ENCODE measurements at places on chromosomes 11 and 22.

DNA sequence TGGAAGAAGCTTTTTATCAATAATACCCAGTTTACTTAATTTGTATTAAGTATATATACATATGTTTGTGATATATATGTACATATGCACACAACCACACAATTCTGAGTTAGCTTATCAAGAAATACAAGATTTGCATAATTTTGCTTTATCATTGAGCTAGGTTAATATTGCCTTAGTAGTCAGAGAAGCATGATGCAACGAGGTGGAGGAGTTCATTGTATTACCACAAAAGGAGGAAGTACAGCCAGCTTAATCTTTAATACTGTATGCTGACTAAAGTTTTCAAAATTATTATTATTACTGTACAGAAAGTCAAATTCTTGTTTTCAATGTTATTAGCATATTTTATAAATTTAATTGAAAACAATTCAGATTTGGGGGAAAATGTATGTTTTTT lies 278.4 kb upstream of the PDGFD start:
- no peak for DNase-seq

DNA sequence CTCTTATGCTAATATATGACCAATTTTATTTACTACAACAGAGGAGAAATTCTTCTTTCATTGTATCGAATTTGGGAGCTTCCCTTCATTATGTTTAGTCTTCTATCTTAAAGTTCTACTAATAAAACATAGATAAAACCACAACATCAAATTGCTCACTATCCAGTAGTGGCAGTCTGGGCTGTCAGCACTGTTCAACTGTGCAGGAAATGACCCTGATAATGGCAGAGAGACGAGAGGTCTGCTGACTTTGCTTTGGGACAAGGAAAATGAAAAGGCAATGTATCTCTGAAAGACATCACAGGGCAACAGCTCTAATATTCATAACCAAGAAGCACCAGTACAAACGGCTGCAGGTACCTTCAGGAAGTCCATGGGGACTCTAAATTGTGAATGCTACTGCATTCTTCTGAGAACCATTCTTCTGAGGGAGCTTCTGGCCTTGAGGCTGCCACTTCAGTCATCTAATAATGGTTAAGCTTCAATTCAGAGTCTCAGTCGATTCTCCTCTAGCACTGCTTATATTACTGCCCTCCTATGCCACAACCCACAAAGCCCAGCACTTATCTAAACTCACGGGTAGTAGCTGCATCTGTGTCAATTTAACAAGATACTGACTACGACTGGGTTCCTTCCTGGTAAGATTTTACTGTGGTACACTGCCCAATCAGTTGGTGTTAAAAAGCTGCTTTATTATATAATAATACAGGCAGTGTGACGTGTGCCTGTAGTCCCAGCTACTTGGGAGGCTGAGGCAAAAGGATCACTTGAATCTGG lies 44.2 kb downstream of the CKAP5 start:
- DNase-seq: no peak

GRCh38 chr11:75241906-75242644 lies 1.5 kb downstream of the TPBGL start:
- DNase-seq: no peak

DNA sequence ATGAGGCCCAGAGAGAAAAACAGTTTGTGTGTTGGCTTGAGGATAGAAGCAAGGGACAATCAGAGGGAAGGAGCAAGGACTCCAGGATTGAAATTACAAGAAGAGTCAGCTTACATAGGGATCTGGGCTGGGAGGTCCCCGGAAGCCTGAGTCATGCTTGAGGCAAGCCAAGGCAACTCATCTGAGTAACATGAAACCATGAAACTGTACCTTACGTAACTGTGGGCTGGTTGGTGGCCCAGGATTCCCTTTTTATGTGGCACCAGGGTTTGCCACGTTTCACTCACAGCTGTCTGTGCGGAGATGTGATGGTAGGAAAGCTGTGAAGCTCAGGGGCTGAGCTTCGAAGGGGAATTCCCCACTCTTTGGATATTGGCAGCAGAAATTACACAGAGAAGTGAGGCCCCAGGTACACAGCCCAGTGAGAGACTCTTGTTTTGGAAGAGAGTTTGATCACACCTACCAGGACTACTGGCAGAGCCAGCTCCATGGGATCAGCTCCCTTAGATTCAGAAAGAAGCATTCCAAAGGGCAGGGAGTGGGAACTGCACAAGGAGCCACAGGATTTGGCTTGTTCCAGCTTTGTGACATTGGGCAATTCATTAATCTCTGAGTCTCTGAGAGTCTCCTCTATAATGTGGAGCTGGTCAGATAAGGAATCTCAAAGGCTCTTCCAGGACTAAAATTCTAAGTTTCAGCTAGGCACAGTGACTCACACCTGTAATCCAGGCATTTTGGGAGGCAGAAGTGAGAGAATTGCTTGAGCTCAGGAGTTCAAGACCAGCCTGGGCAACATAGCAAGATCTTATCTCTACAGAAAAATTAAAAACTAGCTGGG lies 7.8 kb downstream of the SLC5A1 start:
- no peak for DNase-seq

DNA sequence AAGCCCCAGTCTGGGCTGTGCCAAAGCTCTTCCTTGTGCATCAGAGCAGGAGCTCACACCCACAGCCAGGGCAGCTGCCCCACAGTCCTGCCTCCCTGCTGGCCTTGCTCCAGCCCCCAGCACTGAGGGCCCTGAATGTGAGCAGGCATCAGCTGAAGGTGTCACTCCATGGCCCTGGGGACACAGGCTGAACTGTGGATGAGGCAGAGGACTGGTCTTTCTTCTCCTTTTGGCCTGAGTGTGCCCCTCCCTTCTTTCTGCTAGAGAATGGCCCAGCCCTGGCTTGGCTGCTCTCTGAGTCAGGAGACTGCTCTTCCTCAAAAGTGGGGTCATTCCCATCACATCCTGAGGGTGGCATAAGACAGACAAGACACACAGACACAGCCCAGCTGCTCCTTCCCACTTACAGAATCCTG lies 16.2 kb downstream of the OTOG start:
- DNase-seq: no peak

DNA sequence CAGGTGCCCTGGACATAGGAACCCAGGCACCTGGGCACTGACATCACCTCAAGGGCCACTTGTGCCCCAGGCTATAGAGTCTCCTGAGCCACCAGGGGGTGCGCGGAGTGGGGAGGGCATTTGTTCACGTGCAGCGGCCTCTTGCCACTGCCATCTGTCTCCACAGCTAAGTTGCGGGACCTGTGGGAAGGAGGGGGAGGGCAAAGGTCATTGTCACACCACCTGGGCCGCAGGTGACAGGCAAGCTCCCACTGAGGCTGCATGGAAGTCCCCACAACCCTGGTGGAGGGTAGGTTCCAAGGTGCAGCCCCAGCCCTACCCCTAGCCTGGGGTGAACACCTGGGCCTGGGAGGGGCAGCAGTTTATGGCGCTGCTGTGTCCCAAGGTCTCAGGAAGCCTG lies 79.5 kb downstream of the PIWIL3 start:
- no peak for DNase-seq
